ENCODE measurements at places on chromosomes 16 and 17.

GRCh38 chr17:30558686-30559545, 81.7 kb downstream of the GOSR1 start:
- DNase-seq: no peak

GRCh38 chr17:75404731-75405364, 630 bp downstream of the GRB2 start:
- DNase-seq: peak; percentile 27

DNA sequence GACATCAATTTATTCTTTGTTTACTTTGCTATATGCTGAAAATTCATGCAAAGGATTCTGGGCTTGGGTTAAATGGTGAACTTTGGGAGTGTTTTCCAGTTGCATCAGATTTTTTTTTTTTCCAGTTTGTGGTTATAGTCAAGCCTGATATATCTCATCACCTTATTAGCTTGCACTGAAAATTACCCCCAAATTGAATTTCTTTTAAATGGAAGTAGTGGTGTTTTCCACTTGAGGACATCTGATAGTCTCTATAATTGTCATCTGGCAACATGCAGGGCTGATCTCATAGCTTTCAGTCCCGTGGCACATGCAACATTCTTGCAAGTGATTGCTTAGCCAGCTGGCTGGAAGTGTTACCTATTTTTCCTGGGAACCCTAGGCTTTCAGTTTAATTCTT, 4.7 kb upstream of the KRTAP3-1 start:
- DNase-seq: peak; percentile 62

- DNase-seq: peak; percentile 14
Observed at GRCh38 chr17:40963838-40964237, 2.9 kb downstream of the KRT39 start.

- no peak for DNase-seq
Observed at GRCh38 chr17:78133179-78133951, 2.8 kb downstream of the TMC8 start.

- no peak for DNase-seq
Observed at GRCh38 chr16:24971718-24972117, 43.5 kb downstream of the ARHGAP17 start.

DNA sequence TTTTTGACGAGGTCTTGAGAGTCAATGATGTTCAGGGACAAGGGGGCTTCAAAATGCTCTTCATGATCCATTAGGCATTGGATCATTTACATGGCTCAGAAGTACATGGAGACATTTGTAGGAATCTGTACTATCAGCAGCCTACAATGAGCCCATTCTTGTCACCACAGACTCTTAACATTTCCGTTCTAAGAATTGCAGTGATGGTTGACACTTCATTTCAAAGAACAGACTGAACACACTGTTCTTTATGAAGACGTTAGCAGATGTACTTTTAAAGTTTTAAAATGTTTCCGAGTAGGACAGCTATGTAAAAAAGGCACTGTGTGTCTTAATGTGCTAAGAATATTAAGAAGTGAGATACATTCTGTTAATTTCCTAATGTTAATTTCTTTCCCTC, 97.3 kb upstream of the GOT2 start:
- DNase-seq: no peak

- no peak for DNase-seq
Observed at GRCh38 chr17:41020336-41020735, 6.7 kb downstream of the KRTAP1-5 start.

GRCh38 chr16:54030451-54030850, 256.1 kb downstream of the IRX3 start:
- no peak for DNase-seq

DNA sequence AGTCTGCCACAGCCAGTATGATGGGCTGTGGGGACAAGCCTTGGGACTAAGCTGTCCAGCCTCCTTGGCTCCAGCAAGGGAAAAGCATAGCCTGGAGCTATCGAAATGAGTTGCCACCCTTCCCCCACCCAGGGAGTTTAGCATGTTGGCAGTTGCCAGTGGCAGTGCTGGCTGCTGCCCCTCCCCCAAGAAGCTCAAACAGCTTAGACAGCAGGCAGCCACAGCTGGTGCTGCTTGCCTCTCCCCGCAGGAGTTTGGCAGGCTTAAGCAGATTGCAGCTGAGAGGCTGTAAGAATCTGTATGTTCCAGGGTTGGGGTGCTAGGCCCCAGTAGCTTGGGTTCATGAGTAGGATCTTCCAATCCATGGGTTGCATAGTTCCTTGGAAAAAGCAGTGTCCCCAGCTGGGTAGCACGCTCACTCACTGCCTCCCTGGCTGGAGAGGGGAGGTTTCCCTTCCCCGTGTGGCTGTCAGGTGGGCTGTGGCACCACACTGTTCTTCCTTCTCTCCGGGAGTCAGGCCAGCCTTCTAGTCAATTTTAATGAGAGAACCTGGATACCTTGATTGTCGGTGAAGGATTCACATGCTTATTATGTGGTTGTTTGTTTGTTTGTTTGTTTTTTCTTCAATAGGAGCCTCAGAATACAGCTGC, 506.1 kb downstream of the CDH11 start:
- DNase-seq: no peak

- no peak for DNase-seq
Observed at GRCh38 chr17:50533720-50534148, 1.2 kb downstream of the EPN3 start.

- DNase-seq: no peak
Observed at GRCh38 chr16:81280393-81280792, 34.4 kb upstream of the GAN start.

GRCh38 chr16:967077-967541, 3.7 kb downstream of the LMF1 start:
- no peak for DNase-seq
